Islet precursor cell (in vitro differentiated cells): ENCODE measurements at places on chromosomes 7 and 10.

DNA sequence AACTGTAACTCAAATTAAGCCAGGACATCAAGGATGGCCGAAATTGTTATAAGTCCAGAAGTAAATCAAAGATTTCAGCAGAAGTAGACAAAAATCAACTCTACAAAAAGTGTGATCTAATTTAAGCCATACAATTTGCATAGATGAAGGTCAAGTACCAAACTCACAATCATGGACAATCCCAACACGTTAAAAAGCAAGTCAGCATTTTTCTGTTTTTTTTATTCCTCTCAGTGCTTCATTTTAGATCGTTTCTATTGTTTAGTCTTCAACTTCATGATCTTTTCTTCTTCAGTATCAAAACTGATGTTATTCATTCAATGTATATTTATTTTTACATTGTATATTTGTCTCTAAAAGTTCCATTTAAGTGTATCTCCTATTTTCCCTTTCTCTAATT lies 674.3 kb upstream of the PHF14 start:
- no peak for DNase-seq

DNA sequence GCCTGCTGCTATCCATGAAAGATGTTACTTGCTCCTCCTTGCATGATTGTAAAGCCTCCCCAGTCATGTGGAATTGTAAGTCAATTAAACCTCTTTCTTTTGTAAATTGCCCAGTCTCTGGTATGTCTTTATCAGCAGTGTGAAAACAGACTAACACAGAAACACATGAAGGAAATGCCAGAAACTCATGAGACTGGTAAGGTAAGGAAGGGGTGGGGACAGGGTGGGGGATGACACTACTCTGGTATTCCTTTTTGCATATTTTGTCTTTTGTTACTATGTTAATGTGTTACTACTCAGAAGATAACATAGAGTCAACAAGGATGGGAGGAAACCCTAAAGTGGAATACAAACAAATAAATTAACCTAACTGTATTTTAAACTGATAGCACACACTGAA lies 69.8 kb upstream of the DRGX start:
- DNase-seq = no peak

- no peak for DNase-seq
Observed at GRCh38 chr10:45375101-45375500, 1.1 kb downstream of the ALOX5 start.

GRCh38 chr10:20156511-20156910 lies 340.3 kb downstream of the PLXDC2 start:
- no peak for DNase-seq

GRCh38 chr10:123868038-123869019 lies 23.3 kb downstream of the CPXM2 start:
- peak; percentile 46 for DNase-seq

- DNase-seq = peak; percentile 71
Observed at GRCh38 chr7:51009716-51010496, 227.2 kb upstream of the GRB10 start.

- DNase-seq = no peak
Observed at GRCh38 chr7:96127746-96128145, 194.2 kb downstream of the SLC25A13 start.

- no peak for DNase-seq
Observed at GRCh38 chr7:17342756-17343155, 44.3 kb downstream of the AHR start.

DNA sequence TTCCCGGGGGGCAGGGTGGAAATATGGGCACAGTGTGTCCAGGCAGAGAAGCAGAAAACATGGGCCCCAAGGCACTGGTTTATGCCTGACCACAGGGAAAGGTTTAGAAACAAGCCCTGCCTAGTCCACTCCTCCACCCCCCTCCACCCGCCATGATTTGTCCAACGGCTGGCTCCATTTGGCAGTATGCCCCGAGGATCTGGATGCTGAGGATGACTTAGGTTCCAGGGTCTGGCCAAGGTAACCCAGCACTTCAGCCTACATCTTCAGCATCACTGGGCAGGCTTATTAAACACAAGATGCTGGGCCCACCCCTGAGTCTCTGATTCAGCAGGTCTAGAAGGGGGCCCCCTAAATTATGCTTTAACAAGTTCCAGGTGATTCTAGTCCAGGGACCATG lies 121.9 kb downstream of the RALA start:
- DNase-seq = no peak

- no peak for DNase-seq
Observed at GRCh38 chr10:120229641-120230040, 227.4 kb upstream of the PLPP4 start.

GRCh38 chr7:45677311-45677900 lies 103.2 kb downstream of the ADCY1 start:
- peak; percentile 36 for DNase-seq

DNA sequence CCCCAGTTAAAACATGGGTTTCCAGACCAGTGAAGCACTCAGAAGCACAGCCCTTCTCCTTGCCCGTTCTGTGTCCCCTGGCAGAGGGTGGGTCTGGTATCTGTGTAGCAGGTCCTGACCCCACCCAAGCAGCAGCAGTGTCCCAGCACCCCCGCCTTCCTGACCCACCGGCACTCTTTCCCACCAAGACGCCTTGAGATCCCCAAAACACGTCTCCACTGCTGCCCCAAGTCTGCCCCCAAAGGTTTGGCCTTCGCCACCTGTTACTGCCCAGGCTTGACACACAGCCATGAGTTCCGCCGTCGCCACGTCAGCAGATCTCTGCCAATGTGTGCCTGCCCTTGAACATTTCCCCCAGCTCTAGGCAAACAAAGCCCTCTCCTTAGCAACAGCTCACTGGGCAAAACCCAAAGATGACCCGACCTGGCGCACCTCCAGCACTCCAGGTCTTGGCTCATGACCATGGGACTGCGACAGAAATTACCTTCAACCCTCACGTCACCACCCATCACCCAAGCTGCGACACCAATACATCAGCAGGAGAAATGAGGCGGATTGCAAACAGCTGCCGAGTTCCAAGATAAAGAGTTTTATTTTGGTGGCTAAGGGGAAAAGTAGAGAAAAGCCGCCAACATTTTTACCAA lies 75.6 kb downstream of the CTBP2 start:
- no peak for DNase-seq

- DNase-seq = peak; percentile 32
Observed at GRCh38 chr10:80542652-80543318, 5.1 kb downstream of the SH2D4B start.

GRCh38 chr7:128738570-128739047 lies 550 bp upstream of the CALU start:
- peak; percentile 53 for DNase-seq

DNA sequence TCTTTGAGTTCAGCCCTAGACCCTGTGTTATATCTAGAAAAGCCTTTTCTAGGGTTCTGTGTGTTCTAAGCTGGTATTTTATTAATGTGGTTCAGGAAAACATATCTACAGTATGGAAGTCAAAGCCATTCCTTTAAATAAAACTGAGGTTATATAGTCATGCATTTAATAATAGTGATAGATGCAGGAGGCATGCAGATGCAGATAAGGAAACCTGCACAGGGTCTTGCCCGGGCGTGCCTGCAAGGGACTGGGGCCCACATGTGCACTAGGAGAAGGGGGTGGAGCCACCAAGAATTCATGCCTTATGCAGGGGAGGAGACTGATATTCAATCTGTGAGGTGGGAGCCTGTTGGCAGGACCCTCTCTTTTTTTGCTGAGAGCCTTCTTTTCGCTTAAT lies 171.5 kb downstream of the PRPF18 start:
- peak; percentile 83 for DNase-seq

GRCh38 chr10:86749854-86750253 lies 6.6 kb upstream of the BMPR1A start:
- no peak for DNase-seq

DNA sequence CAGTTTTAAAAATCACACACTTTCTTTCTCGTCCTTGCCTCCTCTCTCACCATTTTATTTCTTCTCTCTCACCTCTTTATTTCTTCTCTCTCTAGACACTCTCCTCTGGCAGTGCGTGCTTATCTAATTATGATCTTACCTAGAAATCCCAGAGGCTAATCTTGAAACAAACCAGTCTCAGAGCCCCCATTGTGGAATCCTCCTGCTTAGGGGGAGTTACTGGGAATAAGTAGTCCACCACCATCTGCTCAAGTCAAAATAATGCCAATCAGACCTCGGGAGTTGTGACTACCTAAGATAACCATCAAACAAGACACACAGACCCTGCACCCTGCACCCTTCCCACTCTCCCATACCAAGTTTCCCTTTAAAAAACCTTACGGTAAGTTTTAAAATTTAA lies 256.9 kb downstream of the POM121L12 start:
- DNase-seq = no peak

DNA sequence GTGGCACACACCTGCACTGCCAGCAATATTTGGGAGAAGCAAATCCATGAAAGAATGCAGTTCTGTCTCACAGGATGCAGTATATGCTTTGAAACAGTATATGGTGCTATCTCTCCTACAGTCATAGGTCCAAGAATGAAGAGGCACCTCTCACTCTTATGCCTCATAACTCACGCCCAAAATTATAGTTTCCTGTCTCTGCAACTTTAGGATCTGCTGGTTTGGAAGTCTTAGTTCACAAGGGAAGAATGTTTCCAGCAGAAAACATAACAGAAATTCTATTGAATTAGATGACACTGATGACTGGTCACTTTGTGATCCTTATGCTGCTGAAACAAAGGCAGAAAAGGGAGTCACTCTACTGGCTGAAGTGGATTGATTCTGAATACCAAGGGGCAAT lies 5.7 kb downstream of the C10orf67 start:
- DNase-seq = no peak
